Nasal cavity respiratory epithelium epithelial cell of viscerocranial mucosa (primary cell): ENCODE measurements at places on chromosomes 1 and 21. TPM values are rescaled to one million over a fixed set of nuclear protein-coding genes. Genes with fewer than 3 reads are reported as not detected.

Gene ORC1
- 0.14 and 0.34 TPM in 2 replicates for total RNA-seq

Gene TENT5C
- 0.34 and 0.36 TPM in 2 replicates for total RNA-seq

Gene HTR6
- not detected in 2 replicates for total RNA-seq

Gene CLEC20A
- total RNA-seq = not detected in 2 replicates

Gene GUK1
- total RNA-seq = 265 and 456 TPM in 2 replicates

Gene CRNN
- 3.8 and 24.6 TPM in 2 replicates for total RNA-seq

Gene CD1D
- total RNA-seq = 1.00 and 5.5 TPM in 2 replicates

Gene RCAN1
- total RNA-seq = 44.4 and 96.4 TPM in 2 replicates

Gene S100A16
- 568 and 750 TPM in 2 replicates for total RNA-seq

Gene CASP9
- total RNA-seq = 3.4 and 5.6 TPM in 2 replicates

Gene CDA
- total RNA-seq = 0.68 and 0.71 TPM in 2 replicates

Gene SELL
- not detected in 2 replicates for total RNA-seq

Gene OXCT2
- 0.36 and 1.7 TPM in 2 replicates for total RNA-seq

Gene S100A8
- total RNA-seq = 238 and 331 TPM in 2 replicates

Gene GABPB2
- 17.1 and 27.1 TPM in 2 replicates for total RNA-seq

Gene SYPL2
- total RNA-seq = not detected in 2 replicates

Gene NR0B2
- total RNA-seq = not detected in 2 replicates

Gene LCE1F
- total RNA-seq = not detected in 2 replicates

Gene OR2T33
- not detected in 2 replicates for total RNA-seq

Gene ITPKB
- 1.7 and 8.8 TPM in 2 replicates for total RNA-seq

Gene MRPL24
- 34.2 and 45.5 TPM in 2 replicates for total RNA-seq

Gene MYOG
- not detected in 2 replicates for total RNA-seq

Gene AZIN2
- total RNA-seq = 2.7 and 3.6 TPM in 2 replicates

Gene WDTC1
- 18.8 and 41.9 TPM in 2 replicates for total RNA-seq

Gene KCNJ9
- total RNA-seq = under 0.01 TPM in 2 replicates

Gene PKN2
- total RNA-seq = 29.7 and 46.9 TPM in 2 replicates

Gene CHRM3
- under 0.01 and 1.1 TPM in 2 replicates for total RNA-seq

Gene OTUD3
- 9.9 and 10.1 TPM in 2 replicates for total RNA-seq

Gene LENEP
- 1.00 TPM in 1 of 2 replicates, not detected in the other for total RNA-seq

Gene SPRR2A
- 4.8 and 25.3 TPM in 2 replicates for total RNA-seq

Gene ATP1A2
- not detected in 2 replicates for total RNA-seq

Gene ZSWIM5
- total RNA-seq = under 0.01 and 0.14 TPM in 2 replicates

Gene SLC35F3
- 1.6 and 2.1 TPM in 2 replicates for total RNA-seq

Gene PPP1R8
- 49.6 and 57.1 TPM in 2 replicates for total RNA-seq

Gene CELF3
- not detected in 2 replicates for total RNA-seq

Gene SPATA21
- total RNA-seq = not detected in 2 replicates
